ENCODE measurements at places on chromosomes 1 and 21.

DNA sequence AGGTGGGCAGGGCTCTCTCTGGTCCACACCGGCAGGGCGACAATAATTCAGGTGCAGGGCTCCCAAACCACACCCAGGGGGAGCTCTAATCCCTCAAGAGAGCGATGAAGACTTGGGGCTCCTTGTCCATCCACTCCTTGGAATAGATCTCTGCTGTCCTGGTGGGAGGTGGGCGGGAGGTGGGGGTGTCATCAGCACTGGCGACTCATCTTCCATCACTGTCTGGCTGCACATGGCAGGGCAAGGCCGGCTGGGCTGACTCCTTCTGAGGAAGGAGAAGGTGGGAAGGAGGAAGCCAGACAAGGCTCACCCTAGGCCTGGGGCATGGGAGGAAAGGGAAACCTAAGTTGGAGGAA, 29.3 kb downstream of the TNNT2 start:
- no peak for DNase-seq

- DNase-seq: no peak
Measured at GRCh38 chr1:216528816-216529215, 105.6 kb upstream of the USH2A start.

GRCh38 chr21:37338671-37339551, 27.7 kb upstream of the DYRK1A start:
- no peak for DNase-seq

GRCh38 chr1:167425482-167425881, 92.8 kb downstream of the CD247 start:
- no peak for DNase-seq

- no peak for DNase-seq
Measured at GRCh38 chr1:49059087-49059486, 282.4 kb upstream of the BEND5 start.

- DNase-seq: no peak
Measured at GRCh38 chr1:78101514-78101913, 55.7 kb downstream of the GIPC2 start.

DNA sequence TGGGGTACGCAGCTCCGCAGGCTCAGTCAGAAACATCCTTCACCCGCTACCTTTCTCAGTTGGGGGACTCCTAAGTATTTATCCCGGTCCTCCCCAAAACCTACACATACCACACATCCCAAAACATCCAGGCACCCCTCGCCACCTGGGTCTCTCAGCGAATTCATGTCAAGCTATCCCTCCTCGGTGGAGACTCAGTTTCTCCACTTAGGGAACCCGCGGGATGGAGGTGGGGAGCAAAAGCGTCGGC, 1.3 kb upstream of the ZBTB7B start:
- DNase-seq: no peak

GRCh38 chr1:173733912-173734311, 19.1 kb downstream of the KLHL20 start:
- no peak for DNase-seq

GRCh38 chr1:61054601-61054993, 27.8 kb upstream of the NFIA start:
- no peak for DNase-seq

- no peak for DNase-seq
Measured at GRCh38 chr1:195773931-195774330, 834.3 kb downstream of the KCNT2 start.

DNA sequence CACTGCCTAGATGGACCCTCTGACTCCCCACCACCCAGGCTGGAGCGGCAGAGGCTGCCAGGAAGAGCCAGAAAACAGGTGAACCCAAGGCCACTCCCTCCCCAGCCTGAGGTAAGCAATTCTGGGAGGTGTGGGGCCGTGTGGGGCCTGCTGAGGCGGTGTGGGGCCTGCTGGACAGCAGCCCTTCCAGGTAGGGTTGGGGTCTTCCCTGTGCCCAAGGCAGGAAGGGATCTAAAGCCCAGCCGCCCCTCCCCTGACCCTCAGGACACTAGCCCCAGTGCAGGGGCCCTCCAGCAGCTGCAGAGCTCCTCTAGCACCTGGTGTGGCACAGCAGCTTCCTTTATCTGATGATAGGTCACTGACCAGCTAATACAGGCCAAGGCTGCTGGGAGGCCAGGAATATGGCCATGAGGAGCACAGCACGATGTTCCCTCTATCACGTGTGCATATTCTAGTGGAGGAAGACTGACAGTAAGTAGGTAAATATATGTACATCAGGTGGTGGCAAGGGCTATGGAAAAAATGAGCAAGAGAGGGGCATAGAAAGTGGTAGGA, 86.9 kb downstream of the IER5 start:
- DNase-seq: no peak

- DNase-seq: no peak
Measured at GRCh38 chr21:46171996-46172862, 12.0 kb downstream of the SPATC1L start.

- DNase-seq: no peak
Measured at GRCh38 chr1:112255080-112255479, 140.9 kb upstream of the CTTNBP2NL start.

DNA sequence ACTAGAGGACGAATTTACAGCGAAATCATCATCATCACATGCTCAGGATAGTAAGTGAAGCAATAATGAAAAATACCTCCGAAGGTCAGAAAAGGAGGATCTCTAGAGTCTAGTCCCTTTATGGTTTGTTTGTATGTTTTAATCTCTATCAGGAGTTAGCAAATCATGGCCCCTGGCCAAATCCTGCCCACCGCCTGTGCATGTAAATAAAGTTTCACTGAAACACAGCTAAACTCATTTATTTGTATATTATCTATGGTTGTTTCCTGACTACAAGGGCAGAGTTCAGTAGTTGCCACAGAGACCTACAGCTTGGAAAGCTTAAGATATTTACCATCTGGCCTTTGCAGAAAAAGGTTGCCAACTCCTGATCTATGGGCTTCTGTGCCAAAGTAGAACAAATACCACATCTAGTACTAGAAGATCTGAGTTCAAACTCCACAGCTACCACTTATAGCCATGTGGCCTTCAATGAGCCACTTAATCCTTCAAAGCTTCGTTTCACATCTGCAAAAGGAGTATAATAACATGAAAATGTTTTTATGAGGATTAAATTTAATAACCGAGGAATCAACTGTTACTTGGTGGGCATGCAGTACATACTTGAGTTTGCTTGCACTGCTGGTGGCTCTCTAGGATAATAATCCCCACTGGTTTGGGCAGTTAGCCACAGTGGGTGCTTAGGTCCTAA, 94.0 kb upstream of the KIF26B start:
- no peak for DNase-seq

- no peak for DNase-seq
Measured at GRCh38 chr1:83581747-83582146, 417.2 kb downstream of the TTLL7 start.

DNA sequence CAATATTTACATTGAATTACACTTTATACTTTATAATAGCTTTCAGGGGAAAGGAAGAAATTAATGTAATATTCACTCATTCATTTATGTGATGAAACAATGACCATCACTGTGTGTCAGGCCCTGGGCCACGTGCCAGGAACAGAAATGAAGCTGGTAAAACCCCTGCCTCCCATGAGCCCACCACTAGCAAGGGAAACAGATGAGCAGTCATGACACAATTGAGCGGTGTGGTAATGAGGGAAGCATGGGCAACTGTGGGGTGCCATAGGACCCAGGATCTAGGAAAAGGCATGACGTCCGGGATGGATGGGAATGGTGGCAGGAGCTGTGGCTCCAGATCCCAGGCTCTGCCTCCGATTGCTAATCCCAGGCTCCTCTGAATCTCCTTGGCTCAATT, 17.0 kb upstream of the SLC5A9 start:
- DNase-seq: no peak

- no peak for DNase-seq
Measured at GRCh38 chr1:29361686-29362085, 125.4 kb downstream of the PTPRU start.

DNA sequence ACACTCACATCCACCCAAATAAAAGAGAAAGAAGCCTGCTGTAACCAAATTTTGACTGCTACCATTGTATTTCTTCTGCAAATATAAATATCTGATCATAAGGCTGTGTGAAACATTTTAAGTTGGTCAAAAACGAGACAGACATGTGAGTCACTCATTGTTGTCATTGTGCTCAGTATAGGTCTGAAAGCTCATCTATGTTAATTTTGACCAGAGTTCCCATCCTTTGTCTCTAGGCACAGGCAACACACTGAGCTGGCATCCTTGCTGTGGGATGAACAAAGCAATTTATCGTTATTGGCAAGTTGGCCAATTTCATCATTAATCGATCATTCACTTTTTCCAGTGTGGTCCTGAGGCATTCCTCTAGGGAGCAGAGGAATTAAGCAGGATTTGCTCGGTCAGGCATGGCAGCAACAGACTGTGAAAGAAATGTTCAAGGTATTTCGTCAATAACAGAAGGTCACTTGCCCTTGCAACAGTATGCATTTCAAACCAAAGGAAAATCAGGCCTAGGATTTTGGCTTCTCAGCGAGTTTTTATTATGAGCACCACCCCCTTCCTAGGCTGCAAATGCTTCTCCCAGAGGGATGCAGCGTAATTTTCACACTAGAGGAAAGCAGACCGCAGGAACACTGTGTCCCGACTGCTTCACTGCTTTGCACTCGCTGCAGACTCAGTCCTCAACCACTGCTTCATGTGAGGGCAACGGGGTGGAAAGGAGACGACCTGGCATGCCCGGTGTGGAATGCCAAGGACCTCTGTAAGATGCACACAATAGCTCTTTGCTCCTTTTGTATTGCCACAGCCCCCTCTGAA, 87.9 kb upstream of the SMYD2 start:
- no peak for DNase-seq

- no peak for DNase-seq
Measured at GRCh38 chr1:36941316-36941978, 92.9 kb downstream of the GRIK3 start.

GRCh38 chr1:59485171-59485570, 188.3 kb downstream of the FGGY start:
- DNase-seq: no peak

DNA sequence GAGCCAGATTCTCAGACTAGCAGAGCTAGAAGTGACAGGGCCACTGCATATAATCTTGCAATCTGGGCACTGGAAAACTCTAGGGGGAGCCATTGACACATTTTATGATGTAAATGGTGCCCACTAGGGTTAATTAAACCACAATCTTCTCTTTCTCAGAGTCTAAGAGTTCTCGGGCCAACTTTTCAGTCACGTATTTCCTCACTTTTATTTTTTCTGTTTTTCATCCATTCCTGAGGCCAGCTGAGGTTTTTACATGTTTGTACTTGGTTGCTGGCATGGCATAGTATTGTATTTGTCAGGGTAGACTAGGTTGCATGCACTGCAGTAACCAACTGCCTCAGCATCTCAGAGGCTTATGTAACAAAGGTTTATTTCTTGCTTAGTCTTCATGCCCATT, 138.2 kb downstream of the ZNF326 start:
- DNase-seq: no peak

DNA sequence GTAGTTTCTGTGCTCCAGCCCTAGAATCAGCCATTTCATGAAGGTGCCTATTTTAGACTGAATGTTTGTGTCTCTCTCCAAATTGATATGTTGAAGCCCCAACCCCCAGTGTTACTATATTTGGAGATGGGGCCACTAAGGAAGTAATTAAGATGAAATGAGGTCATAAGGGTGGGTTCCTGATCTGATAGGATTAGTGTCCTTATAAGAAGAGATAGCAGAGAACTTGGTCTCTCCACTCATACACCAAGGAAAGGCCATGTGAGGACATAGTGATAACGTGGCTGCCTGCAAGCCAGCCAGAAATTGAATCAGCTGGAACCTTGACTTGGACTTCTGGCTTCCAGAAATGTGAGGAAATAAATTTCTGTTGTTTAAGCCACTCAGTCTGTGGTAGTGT, 12.3 kb downstream of the RAVER2 start:
- no peak for DNase-seq

DNA sequence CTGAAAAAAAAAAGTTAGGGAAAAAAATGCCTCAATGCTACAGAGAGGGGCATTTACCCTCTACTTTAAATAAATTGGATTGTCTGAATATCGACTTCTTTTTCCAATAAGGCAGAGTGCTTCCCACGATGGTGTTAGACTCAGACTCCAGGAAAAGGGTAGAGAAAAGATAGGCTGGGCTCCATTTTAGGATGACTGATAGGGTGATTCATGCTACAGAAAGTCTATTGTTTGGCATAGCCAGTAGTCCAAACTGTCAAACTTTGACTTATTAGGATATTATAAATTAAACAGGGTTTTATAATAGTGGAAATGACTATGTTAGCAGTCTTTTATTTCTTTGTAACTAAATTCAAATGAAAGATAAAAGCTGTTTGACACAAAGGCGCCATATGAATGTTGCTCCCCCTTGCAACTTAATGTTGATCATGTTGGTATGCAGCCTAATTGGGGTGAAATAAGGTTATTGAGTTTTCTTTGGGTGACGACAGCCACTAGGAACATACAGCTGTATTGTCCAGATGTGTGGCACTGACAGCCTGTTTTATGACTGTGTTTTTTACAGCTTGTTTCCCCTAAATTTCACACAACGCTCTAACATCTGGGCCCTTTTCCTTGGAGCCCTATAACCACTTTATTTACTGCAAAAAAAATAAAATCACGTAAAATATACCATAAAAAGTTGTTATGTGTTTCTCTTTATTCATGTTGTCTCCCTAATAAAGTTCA, 69.3 kb downstream of the SPAG17 start:
- no peak for DNase-seq

DNA sequence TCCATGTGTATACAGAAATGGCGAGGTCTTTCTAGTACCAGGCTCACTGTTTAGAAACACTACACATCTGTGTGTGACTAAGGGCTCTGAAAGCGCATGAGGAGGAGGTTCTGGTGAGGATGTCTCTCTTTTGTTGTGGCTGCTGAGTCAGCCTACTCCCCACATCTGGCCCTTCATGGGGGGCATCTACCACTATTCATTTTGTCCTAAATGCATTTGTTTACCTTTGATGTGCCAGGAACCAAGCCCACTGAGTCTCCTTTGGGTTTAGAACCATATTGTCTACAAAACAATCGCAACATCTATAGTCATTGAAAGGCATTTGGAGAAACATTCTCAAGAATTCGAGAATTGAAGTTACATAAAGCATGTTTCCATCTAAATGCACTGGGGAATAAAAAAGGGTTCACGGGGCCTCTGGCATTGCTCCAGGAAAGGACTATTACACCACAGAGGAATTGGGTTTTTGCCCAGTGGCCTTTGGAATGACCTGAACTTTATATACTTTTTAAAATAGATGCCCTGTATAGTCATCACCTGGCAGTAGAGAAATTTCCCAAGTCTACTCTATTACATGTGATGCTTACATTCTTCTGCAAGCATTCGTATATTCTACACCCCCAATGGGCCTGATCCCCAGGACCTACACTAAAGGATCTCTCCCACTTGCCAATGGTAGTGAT, 35.1 kb upstream of the ADORA3 start:
- no peak for DNase-seq
